ENCODE measurements at places on chromosomes 13 and 19. TPM values are rescaled to one million over a fixed set of nuclear protein-coding genes. Genes with fewer than 3 reads are reported as not detected.

The ITGBL1 gene
- 1.1 TPM for total RNA-seq

The CCNE1 gene
- 0.97 TPM for total RNA-seq

The WDR62 gene
- 2.1 TPM for total RNA-seq

The ADGRE2 gene
- 2.8 TPM for total RNA-seq

The UPK1A gene
- not detected for total RNA-seq
